ENCODE measurements at places on chromosomes 1 and 21. TPM values are rescaled to one million over a fixed set of nuclear protein-coding genes. Genes with fewer than 3 reads are reported as not detected.

GRCh38 chr1:215166886-215167285 lies 84.3 kb downstream of the KCNK2 start:
- no peak for DNase-seq

GRCh38 chr21:41160036-41160435 lies 7.9 kb upstream of the BACE2 start:
- no peak for DNase-seq

GRCh38 chr1:116574581-116575291 lies 3.9 kb upstream of the CD58 start:
- DNase-seq, result peak; percentile 69

- peak; percentile 84 for DNase-seq
These were observed 271.0 kb downstream of the TRABD2B start for GRCh38 chr1:47725992-47726855.

GRCh38 chr1:211129776-211130175 lies 4.2 kb downstream of the KCNH1 start:
- DNase-seq, result no peak

- DNase-seq, result peak; percentile 85
These were observed 19.9 kb upstream of the EVI5 start for GRCh38 chr1:92804721-92805201.

- DNase-seq, result no peak
These were observed 52.7 kb upstream of the EIF4G3 start for GRCh38 chr1:21229246-21230000.

DNA sequence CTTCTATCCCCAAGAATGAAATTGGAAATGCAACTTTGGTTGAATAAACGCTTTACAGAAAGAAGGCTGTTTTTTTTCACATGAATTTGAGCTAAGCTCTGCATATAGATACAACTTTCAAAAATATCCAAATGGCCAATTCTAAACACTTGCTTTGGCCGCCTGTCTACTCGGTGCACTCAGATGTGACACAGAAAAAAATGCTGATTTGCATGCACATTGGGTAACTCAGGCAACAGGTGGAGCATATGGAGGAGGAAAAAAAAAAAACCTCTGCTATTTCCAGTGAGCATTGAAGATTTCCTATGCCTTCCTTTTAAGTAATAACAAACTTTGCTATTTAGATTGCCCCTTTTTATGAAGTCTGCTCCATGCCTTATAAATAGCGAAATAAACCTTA lies 262.5 kb downstream of the GRIK1 start:
- no peak for DNase-seq

GRCh38 chr1:182709855-182710254 lies 25.5 kb upstream of the RGS8 start:
- no peak for DNase-seq

DNA sequence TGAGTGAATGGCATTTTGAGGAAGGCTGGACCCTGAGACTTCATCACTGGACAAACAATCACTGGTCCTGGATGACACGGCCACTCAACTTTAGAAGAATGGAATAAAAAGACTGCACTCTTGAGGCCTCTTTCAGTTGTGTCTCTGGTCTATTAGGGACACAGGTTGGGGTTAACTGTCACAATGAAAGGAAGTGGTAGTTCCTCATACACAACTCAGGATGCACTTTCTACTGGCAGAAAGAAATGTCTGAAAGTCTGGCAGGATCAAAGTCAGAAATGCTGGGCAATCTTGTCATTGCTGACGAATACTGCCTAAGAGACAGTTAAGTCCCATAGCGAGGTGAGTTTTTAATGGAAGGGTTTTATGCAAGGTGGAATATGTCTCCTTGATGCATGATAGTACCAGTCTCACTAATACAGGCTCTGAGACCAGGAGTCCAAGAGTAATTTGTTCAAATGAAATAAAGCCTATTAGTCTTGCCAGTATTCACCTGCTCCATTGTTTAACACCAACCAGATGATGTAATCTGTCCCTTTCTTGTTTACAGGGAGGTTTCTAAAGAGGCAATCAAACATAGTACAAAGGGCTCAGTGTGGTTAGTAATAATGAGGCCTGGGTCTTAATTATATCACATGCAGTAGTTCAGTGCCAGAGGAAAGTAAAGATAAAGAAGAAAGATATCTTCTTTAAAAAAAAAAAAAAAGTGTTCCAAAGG lies 11.2 kb upstream of the RRP15 start:
- DNase-seq, result no peak

DNA sequence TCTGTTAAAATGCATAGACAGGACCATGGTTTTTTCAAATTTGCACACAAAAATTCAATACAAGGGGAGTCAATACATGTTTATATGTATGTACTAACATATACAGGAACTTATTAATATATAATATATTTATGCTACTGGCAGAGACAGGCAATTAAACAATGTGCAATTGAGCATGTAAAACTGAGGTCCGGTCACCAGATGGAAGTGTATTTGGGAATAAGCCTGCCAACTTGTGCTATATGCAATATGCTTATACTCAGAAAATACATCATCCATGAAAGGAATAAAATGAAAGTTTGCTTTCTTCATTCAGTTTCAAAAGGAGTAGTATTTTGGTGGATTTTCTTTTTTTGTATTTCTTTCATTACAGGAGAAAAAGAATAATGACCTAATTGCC lies 640.2 kb upstream of the CXADR start:
- peak; percentile 35 for DNase-seq

- DNase-seq, result no peak
These were observed 285.1 kb upstream of the PROX1 start for GRCh38 chr1:213702703-213703102.

DNA sequence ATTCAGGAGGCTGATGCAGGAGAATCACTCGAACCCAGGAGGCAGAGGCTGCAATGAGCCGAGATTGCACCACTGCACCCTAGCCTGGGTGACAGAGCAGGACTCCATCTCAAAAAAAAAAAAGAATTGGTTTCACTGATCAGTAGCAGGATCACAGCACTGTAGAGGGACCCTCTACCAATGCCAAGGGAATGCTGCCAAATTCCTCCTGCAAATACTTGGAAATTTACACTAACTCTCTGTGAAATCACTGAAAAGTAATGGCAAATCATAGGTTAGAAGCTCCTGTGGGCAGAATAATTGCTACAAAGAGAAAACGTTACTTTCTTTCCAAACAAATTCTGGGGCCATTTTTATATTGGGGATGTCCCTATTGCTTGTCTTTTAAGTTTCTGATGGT lies 6.7 kb upstream of the GPR25 start:
- peak; percentile 45 for DNase-seq

GRCh38 chr21:27171707-27172106 lies 204.8 kb upstream of the ADAMTS5 start:
- no peak for DNase-seq

- peak; percentile 76 for DNase-seq
These were observed 59.2 kb downstream of the ABCA4 start for GRCh38 chr1:94061513-94062443.

- no peak for DNase-seq
These were observed 383.2 kb downstream of the KIF26B start for GRCh38 chr1:245537992-245538391.

DNA sequence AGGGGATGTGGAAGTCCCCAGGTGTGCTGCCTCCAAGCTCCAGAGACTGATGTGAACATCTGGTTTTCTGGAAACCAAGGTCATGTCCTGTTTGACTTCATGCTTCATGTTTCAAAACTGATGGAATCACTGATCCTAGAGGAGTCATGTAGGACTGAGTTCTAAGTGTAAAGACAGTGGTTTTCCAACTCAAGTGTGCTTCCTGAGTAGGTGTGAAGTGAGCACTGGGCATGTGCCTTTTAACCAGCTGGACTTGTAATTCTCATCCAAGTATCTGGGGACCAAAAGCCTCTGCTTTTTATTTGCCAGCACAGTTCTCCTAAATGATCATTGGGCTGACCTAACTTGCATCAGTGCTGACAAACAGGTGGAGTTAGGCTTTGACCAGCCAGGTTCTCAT lies 36.9 kb downstream of the ABCA4 start:
- no peak for DNase-seq

GRCh38 chr1:33410091-33410701 lies 20.7 kb downstream of the PHC2 start:
- no peak for DNase-seq

- DNase-seq, result no peak
These were observed 687.7 kb downstream of the MATN1 start for GRCh38 chr1:30035522-30036228.

DNA sequence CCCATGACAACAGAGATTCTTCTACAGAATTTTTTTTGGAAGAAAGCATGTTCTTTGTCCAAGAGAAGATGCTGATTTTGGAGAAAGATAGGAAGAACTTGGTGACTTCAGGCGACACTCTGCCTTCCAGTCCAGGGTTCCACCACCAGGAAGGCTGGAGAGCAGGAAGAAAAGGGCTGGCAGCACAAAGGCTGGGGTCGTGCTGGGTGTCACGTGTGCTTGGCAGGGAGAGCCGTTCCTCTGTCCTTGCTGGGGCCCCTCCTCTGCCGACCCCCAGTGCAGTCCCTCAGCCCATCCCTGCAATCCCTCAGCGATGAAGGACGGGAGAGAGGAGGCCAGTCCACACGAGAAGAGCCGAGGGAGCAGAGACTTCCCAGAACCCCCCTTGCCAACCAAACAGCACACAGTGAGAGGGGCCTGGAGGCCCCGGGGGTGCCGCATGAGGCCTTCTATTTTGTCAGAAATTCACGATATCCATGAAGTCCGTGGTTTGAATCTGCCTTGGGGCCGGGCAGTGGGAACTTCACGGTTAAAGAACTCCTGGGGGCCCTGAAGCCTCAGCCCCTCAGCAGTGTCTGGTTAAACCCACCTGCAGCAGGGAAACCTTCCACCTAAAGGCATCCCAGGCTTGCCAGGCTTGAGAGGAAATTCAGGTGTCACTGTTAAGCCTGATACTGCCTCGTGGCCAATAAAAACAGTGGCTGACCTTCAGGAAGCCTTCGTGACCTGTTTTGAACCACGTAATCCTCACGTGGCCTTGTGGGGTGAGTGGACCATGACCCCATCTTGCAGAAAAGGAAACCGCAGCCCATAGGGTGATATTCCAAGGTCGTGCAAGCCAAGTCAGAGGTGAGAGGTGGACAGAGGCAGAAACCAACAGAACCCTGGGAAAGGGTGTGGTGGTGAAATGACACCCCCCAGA lies 3.4 kb downstream of the KRTAP10-12 start:
- DNase-seq, result no peak

- DNase-seq, result no peak
These were observed 1237.5 kb downstream of the AMY1C start for GRCh38 chr1:104987210-104987609.

DNA sequence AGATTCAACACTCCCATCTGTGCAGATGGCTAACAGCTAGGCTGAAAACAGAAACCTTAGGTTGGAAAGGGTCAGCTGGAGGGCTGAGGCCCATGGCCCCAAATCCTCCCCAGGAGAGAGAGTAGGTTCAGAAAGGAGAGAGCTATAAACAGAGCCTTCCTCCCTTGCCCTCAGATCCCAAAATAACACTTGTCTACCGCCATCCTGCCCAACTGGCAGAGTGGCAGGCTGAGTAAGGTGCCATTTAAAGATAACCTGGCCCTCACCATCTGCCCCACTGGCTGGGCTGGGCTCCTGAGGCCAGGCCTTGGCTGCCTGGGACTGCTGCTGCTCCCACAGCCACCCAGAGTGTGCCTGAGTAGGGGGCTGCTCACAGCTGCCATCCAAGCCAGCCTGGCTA lies 4.3 kb upstream of the SHISA4 start:
- no peak for DNase-seq

DNA sequence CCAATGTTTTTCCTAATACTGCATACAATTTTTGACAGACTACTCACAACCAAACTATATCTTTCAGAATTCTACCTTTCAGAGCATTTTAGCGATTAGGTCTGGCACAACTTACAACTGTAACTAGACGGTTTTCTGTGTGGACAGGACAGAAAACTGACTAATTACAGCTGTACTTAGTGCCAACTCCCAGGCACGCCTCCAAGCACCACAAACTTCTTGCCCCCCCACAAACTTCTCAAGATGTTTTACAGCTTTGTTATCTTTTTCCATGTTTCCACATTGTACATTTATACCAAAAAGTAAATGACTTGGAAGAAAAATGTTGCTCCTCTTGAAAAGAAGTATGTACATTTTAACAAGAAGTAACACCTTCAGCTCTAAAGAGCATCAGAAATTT lies 13.8 kb downstream of the LYST start:
- no peak for DNase-seq

DNA sequence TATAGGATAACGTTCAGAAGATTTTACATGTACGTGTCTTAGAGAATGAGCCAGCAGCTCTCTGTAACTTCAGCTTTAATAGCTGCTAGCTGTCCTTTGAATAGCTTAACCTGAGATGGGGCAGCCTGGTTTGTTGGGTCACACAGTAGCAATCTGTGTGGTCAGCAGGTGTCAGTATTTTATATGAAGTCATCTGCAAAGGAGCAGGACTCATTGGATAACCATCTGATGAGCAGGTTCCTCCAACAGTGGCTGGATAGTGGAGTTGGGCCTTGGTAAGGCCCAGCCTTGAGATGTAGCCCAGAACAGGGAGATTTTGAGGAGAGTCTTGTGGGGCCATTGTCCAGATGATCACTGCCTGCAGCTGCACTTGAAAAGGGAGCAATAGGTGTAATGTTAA lies 6.4 kb downstream of the GSTM5 start:
- no peak for DNase-seq

GRCh38 chr1:44103270-44104131 lies 15.1 kb upstream of the KLF17 start:
- no peak for DNase-seq

DNA sequence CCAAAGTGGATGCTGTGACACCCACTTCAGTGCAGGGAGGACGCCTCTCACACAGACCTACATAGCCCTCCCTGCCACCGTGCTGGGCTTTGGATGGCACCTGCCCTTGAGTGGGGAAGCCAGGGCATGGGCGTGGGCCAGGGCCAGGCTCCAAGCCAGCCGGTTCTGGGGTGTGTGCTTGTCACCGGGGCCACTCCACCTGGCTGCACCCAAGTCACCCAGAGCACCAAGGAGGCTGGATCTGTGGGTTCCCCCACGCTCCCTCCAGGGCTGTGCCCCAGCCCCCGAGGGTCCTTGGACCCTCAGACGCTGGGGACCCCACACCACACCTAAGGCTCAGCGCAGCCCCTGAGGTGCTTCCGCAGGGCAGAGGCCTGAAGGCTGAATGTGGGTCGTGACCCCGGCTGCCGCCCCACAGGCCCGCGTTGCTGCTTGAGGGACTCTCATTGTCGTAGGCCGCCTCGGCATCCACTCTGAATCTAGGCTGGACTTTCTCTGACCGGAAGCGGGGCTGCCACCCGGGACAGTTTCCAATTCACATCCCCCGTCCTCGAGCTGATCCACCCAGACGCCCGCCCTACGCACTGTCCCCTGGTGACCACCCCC lies 1.5 kb downstream of the MXRA8 start:
- DNase-seq, result peak; percentile 65

The ESRRG gene
- 2.4 TPM for total RNA-seq

The PAQR6 gene
- total RNA-seq, result 3.0 TPM

The PLEKHN1 gene
- 2.0 TPM for total RNA-seq

The SPRR1A gene
- not detected for total RNA-seq

The LPAR3 gene
- total RNA-seq, result 8.3 TPM

The COL11A1 gene
- 7.5 TPM for total RNA-seq

The SPRR5 gene
- not detected for total RNA-seq

The TMEM201 gene
- total RNA-seq, result 10.8 TPM

The C1orf94 gene
- total RNA-seq, result not detected

The KIAA1614 gene
- 6.2 TPM for total RNA-seq
